ENCODE measurements at places on chromosomes 3 and 15. TPM values are rescaled to one million over a fixed set of nuclear protein-coding genes. Genes with fewer than 3 reads are reported as not detected.

ATP10A gene
- 6.5 TPM for total RNA-seq

SIDT1 gene
- total RNA-seq, result not detected

A4GNT gene
- not detected for total RNA-seq

DUOX1 gene
- total RNA-seq, result 44.4 TPM

TMC3 gene
- not detected for total RNA-seq

CERS3 gene
- total RNA-seq, result 10.2 TPM
